ENCODE measurements at places on chromosomes 3 and 15. TPM values are rescaled to one million over a fixed set of nuclear protein-coding genes. Genes with fewer than 3 reads are reported as not detected.

LMCD1 gene
- not detected for total RNA-seq

CCDC39 gene
- total RNA-seq = not detected

INTS14 gene
- 46.0 TPM for total RNA-seq

LCTL gene
- total RNA-seq = not detected

ZBED2 gene
- not detected for total RNA-seq

GRCh38 chr15:77219841-77220240 lies 148.9 kb upstream of the TSPAN3 start:
- no peak for DNase-seq

- DNase-seq = no peak
Measured at GRCh38 chr3:143146486-143147274, 27.1 kb downstream of the CHST2 start.

GRCh38 chr3:171731691-171732090 lies 78.6 kb downstream of the PLD1 start:
- no peak for DNase-seq

GRCh38 chr3:125067225-125067624 lies 11.4 kb upstream of the HEG1 start:
- no peak for DNase-seq

- no peak for DNase-seq
Measured at GRCh38 chr3:134364061-134364935, 9.9 kb downstream of the AMOTL2 start.

DNA sequence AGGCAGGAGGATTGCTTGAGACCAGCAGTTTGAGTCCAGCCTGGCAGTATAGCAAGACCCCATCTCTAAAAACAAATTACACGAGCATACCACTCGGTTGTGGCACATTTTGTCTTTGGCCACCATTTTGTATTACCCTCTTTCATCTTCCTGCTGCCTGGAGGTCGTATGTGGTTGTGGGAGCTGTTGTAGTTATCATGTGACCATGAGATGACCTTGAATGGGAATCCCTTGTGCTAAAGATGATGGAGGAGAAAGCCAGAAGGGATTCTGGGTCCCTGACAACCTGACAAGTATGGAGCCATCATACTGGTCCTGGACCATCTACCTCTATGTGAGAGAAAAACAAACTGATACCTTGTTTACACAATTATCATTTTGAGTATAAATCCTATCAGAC lies 45.2 kb upstream of the BHLHE40 start:
- no peak for DNase-seq

- DNase-seq = peak; percentile 34
Measured at GRCh38 chr15:52421029-52421428, 107.7 kb downstream of the MYO5A start.

- no peak for DNase-seq
Measured at GRCh38 chr3:127222664-127223063, 29.7 kb downstream of the PRR23E start.

GRCh38 chr3:45205126-45205525 lies 21.0 kb downstream of the TMEM158 start:
- no peak for DNase-seq

GRCh38 chr15:74540161-74540760 lies 759 bp upstream of the ARID3B start:
- DNase-seq = peak; percentile 24

DNA sequence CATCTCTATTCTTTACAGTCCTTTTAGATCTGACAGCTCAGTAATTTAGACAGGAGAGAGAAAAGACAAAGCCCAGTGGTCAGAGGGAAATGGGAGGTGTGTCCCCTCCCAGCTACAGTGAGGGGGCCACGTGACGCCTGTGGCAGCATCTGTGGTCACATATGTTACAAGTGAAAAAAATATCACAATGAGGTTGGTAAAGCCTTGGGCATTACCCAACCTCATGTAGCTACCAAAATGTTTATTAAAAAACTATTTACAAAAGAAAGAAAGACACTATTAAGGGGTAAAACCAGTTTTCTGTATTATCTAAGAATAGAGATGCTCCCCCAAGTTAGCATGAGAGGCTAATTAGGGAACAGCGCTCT lies 42.9 kb upstream of the PLCL2 start:
- peak; percentile 74 for DNase-seq
